HepG2 (cell line): ENCODE measurements at places on chromosomes 5 and 9. TPM values are rescaled to one million over a fixed set of nuclear protein-coding genes. Genes with fewer than 3 reads are reported as not detected.
A peak's percentile ranks its signal among the peaks of the same experiment; 100 is the strongest.

- DNase-seq, result no peak
- no peak overlapping the region for H3K27ac ChIP-seq
- no peaks in the 10 kb centered on the region for H3K27me3 ChIP-seq
Observed at GRCh38 chr5:264338-264737, 7.1 kb upstream of the PDCD6 start.

DNA sequence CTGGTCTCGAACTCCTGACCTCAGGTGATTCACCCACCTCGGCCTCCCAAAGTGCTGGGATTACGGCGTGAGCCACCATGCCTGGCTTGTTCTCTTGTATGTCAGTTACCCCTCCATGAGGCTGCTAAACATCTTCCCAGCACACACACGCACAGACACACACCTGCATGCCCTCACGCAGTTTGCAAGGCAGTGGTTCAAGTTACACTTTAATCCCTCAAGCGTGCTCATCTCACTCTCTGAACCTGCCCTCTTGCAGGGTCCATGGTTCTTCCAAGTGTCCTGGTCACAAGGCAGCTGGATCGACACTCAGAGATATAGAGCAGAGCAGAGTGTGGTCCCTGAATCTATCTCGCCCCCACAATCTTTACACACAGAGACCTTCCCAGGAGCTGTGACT, 34.1 kb upstream of the RUFY1 start:
- H3K27ac ChIP-seq, result no peak overlapping the region
- no peak for DNase-seq
- H3K4me3 ChIP-seq, result no peak overlapping the region
- no peaks in the 10 kb centered on the region for H3K27me3 ChIP-seq

DNA sequence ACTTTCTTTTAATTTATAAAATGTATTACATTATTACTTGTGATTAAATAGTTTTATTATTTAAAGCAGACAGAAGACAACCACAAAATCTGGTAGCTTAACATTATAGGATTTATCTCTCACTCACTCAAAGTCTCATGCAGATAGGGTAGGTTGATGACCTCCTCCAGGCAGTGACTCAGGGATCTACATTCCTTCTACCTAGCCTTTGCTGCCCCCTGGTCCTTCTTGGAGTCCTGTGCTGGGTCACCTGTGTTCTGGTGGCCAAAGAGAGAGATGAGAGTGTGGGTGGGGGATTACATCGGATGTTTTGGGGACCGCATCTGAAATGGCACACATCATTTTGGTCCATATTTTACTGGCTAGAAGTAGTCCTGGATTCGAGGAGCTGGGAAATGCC, 95.7 kb upstream of the CTSL start:
- peak; percentile 15 for DNase-seq
- peaks cover 18% of the 10 kb centered on the region; the same call in 1 of the 3 replicates for H3K36me3 ChIP-seq
- H3K4me3 ChIP-seq, result no peak overlapping the region
- no peak overlapping the region for H3K27ac ChIP-seq
- H3K27me3 ChIP-seq, result no peaks in the 10 kb centered on the region

The IQGAP2 gene
- 83.3 and 143 TPM in 2 replicates for total RNA-seq

DNA sequence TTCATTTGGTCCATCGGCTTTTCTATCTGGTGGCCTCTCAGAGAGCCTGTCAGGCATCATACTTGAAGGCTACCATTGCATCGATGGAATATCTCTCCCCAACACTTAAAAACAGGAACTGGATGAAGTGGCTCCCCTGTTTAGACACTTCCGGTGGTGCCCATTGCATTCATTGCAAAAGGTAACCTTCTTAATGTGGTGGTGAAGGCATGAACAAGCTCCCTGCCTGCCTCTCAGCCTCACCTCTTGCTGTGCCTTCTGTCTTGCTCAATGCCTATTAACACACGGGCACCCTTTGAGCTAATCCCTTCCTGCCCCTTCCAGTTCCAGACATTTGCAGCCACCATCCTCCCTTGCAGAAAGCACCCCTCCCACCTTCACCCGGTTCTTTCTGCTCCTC, 233.1 kb upstream of the MSX2 start:
- H3K27ac ChIP-seq, result no peak overlapping the region
- no peak for DNase-seq
- no peaks in the 10 kb centered on the region for H3K36me3 ChIP-seq
- H3K4me1 ChIP-seq, result no peaks in the 10 kb centered on the region

DNA sequence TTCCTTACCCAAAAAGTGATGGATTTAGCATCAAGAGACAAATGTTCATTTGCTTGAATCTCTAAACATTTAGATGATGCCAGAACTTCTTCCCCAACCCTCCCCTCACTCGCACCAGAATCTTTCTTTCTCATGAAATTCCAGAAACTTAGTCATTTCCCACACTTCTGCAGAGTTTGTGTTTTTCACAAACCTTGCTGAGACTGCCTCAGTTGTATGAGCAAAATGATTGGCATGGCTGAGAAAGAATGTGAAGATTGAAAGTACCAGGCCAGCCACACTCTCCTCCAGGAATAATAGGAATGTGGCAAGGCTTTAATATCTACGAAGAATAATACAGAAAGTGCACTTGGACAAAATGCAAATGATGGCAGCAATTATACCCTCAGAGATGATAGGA, 428.3 kb upstream of the CDH6 start:
- no peak overlapping the region for H3K27ac ChIP-seq
- DNase-seq, result no peak
- H3K27me3 ChIP-seq, result no peaks in the 10 kb centered on the region

DNA sequence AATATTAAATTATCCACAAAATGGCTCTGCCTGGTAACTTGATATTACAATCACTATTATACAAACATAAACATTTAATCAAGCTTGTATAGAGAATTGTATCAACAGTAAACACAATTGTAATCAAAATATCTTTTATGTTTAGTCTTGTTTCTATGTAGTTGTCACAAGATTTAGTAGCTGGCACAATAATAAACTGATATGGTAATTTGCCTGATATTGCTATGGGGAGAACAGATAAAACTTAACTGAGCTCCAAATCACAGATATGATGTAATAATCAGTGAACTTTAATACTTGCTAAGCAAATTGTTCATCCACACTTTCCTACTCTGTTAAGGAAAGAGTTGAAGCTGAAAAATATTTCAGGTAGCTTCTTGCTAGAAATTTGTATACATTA, 189.8 kb downstream of the MPDZ start:
- H3K36me3 ChIP-seq, result no peaks in the 10 kb centered on the region
- no peak for DNase-seq
- H3K27me3 ChIP-seq, result no peaks in the 10 kb centered on the region
- H3K4me1 ChIP-seq, result no peaks in the 10 kb centered on the region
- H3K4me3 ChIP-seq, result no peak overlapping the region

DNA sequence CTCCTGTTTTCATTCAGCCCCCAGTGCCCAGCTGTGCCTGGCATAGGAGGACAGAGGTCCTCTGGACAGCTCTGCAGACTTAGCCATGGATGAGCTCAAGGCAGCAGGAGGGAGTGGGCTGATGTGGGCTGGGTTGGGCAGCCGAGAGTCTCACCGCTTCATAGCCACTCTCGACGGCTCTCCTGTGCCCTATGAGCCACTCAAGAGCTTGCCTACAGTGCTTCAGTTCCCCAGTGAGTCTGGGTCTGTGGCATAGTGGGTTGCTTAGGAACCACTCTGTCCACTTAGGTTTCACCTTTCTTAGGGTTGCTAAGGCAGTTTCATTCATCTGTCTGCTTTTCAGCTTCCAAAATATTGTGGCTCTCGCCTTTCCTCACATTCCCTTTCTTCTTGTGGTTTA, 296.8 kb downstream of the ICE1 start:
- no peak overlapping the region for H3K27ac ChIP-seq
- no peaks in the 10 kb centered on the region for H3K4me1 ChIP-seq

The TTC33 gene
- 20.0 and 37.9 TPM in 2 replicates for total RNA-seq

DNA sequence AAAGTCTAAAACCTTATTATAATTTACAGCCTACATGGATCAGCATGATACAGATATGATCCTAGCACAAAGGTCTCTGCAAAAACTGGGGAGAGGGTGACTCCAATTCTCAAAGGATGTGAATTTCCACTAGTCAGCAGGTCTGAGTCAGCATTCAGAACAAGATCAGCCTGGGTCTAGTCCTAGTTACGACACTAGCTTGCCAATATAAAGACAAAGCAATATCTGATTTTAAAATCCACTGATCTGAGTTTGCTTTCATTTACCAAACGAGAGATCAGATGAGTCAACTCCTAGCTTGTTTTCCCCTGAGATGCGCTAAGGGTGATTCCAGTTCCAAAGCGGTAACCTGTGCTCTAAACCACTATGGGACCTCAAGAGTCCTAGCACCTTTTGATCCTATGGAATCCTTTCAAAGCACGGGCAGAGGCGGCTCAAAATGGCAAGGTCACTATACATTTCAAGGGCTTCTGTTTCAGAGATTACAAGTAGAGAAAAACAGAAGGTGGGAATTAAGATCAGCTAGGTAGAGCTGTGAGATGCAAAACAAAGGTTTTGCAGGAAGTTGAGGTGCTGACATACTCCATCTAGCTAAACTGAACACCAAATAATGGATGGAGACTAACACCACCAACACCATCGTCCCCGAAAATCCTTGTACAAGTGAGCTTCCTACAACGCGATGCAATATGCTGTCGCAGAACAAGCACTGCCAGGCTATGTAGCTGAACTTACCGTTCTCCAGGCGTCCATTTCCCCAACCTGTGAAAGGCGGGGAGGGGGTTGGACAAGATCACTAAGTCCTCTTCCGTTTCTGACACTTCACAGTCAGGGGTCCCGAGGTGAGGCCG, 906 bp downstream of the SLC25A51 start:
- peaks cover 9% of the 10 kb centered on the region; the same call in 2 of the 3 replicates for H3K36me3 ChIP-seq
- DNase-seq, result peak; percentile 27
- H3K4me1 ChIP-seq, result peaks cover 45% of the 10 kb centered on the region
- H3K4me3 ChIP-seq, result peak overlapping the region; percentile 90

The SLC31A1 gene
- total RNA-seq, result 45.9 and 70.0 TPM in 2 replicates

GRCh38 chr9:3006851-3007250, 163.0 kb upstream of the PUM3 start:
- no peak for DNase-seq
- H3K4me1 ChIP-seq, result no peaks in the 10 kb centered on the region
- H3K36me3 ChIP-seq, result no peaks in the 10 kb centered on the region
- H3K27me3 ChIP-seq, result no peaks in the 10 kb centered on the region

- DNase-seq, result no peak
- H3K4me3 ChIP-seq, result no peak overlapping the region
- H3K36me3 ChIP-seq, result no peaks in the 10 kb centered on the region
- no peaks in the 10 kb centered on the region for H3K27me3 ChIP-seq
- no peak overlapping the region for H3K27ac ChIP-seq
Observed at GRCh38 chr5:40594811-40595210, 84.9 kb upstream of the PTGER4 start.

GRCh38 chr5:991472-992267, 16.9 kb upstream of the NKD2 start:
- peaks cover 28% of the 10 kb centered on the region for H3K4me1 ChIP-seq
- H3K4me3 ChIP-seq, result no peak overlapping the region
- H3K27ac ChIP-seq, result no peak overlapping the region

DNA sequence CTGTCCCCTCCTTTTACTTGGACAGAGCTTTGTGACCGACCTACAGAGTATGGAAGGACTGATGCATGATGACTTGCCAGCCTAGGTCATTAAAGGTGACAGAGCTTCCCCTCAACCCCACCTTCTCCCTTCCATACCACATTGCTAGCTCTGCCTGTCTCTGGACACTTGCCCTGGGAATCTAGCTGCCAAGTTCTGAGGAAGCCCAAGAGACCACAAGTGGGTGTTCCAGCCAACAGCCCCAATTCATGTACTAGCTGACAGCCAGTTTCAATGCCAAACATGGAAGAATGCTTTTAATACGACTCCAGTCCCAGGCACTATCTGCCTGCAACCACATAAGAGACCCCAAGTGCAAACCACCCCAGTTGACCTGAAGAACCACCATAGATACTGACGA, 477.1 kb downstream of the SPOCK1 start:
- no peak overlapping the region for H3K4me3 ChIP-seq
- no peak overlapping the region for H3K27ac ChIP-seq
- DNase-seq, result no peak
- no peaks in the 10 kb centered on the region for H3K36me3 ChIP-seq

The GNA14 gene
- not detected in 2 replicates for total RNA-seq

GRCh38 chr5:41636605-41637004, 126.2 kb upstream of the PLCXD3 start:
- H3K27ac ChIP-seq, result no peak overlapping the region
- H3K27me3 ChIP-seq, result no peaks in the 10 kb centered on the region
- DNase-seq, result peak; percentile 54
- H3K4me3 ChIP-seq, result no peak overlapping the region
- H3K4me1 ChIP-seq, result peaks cover 35% of the 10 kb centered on the region
- no peaks in the 10 kb centered on the region for H3K36me3 ChIP-seq

- H3K4me3 ChIP-seq, result no peak overlapping the region
- no peak overlapping the region for H3K27ac ChIP-seq
- no peak for DNase-seq
- H3K36me3 ChIP-seq, result no peaks in the 10 kb centered on the region
- H3K4me1 ChIP-seq, result no peaks in the 10 kb centered on the region
Observed at GRCh38 chr5:83360573-83360972, 111.0 kb upstream of the VCAN start.

DNA sequence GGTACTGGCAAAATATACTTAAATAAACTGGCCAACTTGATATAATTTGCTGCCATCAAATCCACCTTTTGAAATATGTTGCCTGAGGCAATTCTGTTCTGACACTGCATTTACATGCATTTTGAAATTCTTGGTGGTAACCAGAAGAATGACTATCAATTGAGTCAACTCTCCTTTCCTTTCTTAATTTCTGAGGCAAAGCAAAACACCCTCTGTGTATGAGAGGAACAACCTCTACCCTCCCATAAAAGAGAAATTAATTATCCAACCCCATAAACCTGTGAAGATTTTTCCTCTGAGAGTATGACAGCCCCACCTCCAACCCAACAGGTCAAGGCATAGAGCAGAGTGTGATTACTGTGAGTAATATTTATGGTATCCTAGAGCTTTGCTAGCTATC, 286.8 kb downstream of the NR2F1-AS1 start:
- no peak overlapping the region for H3K27ac ChIP-seq
- H3K4me3 ChIP-seq, result no peak overlapping the region
- H3K27me3 ChIP-seq, result no peaks in the 10 kb centered on the region
- no peaks in the 10 kb centered on the region for H3K36me3 ChIP-seq

The SAXO1 gene
- not detected in 2 replicates for total RNA-seq

The ZNF300 gene
- 5.3 and 6.8 TPM in 2 replicates for total RNA-seq

- no peak overlapping the region for H3K4me3 ChIP-seq
- no peaks in the 10 kb centered on the region for H3K4me1 ChIP-seq
- peaks cover 21% of the 10 kb centered on the region; the same call in 2 of the 3 replicates for H3K27me3 ChIP-seq
- no peak overlapping the region for H3K27ac ChIP-seq
Observed at GRCh38 chr5:65070026-65070425, 301.3 kb downstream of the CWC27 start.

- no peak overlapping the region for H3K27ac ChIP-seq
- DNase-seq, result peak; percentile 13
- no peaks in the 10 kb centered on the region for H3K27me3 ChIP-seq
- no peak overlapping the region for H3K4me3 ChIP-seq
Observed at GRCh38 chr9:32580631-32581300, 7.8 kb upstream of the NDUFB6 start.

- no peaks in the 10 kb centered on the region for H3K27me3 ChIP-seq
- no peaks in the 10 kb centered on the region; the same call in 1 of the 2 replicates for H3K36me3 ChIP-seq
- H3K27ac ChIP-seq, result no peak overlapping the region
- no peaks in the 10 kb centered on the region for H3K4me1 ChIP-seq
Observed at GRCh38 chr9:20788526-20789451, 104.7 kb downstream of the FOCAD start.

- no peaks in the 10 kb centered on the region for H3K36me3 ChIP-seq
- peak overlapping the region; percentile 60 for H3K27ac ChIP-seq
- peak; percentile 76 for DNase-seq
- no peaks in the 10 kb centered on the region for H3K27me3 ChIP-seq
- peaks cover 69% of the 10 kb centered on the region for H3K4me1 ChIP-seq
Observed at GRCh38 chr5:143600396-143601075, 197.1 kb upstream of the NR3C1 start.
